Upper lobe of right lung (tissue), 1 donor: ENCODE measurements at places on chromosomes 3 and 15. TPM values are rescaled to one million over a fixed set of nuclear protein-coding genes. Genes with fewer than 3 reads are reported as not detected.
A peak's percentile ranks its signal among the peaks of the same experiment; 100 is the strongest.

Gene SLC28A1
- total RNA-seq: not detected

Gene AQP9
- 46.9 TPM for total RNA-seq

DNA sequence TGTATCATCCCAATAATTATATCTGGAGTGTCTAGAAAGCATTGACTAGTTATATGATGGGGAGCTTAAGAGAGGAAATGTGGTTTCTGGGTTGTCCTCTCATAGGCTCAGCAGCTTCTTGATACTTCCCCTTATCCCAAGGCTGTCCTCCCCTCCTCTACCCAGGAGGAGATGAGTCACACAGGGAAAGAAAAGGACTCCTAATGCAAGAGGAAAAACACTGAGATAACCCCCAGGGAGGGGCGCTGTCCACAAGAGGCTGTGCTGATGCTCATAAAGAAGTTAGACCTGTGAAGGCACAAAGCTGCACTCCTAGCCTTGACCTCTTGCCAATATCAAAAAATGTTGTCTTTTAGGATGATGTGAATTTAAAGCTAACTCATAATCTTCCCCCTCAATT is 28.8 kb upstream of the GYG1 start:
- no peak for DNase-seq

DNA sequence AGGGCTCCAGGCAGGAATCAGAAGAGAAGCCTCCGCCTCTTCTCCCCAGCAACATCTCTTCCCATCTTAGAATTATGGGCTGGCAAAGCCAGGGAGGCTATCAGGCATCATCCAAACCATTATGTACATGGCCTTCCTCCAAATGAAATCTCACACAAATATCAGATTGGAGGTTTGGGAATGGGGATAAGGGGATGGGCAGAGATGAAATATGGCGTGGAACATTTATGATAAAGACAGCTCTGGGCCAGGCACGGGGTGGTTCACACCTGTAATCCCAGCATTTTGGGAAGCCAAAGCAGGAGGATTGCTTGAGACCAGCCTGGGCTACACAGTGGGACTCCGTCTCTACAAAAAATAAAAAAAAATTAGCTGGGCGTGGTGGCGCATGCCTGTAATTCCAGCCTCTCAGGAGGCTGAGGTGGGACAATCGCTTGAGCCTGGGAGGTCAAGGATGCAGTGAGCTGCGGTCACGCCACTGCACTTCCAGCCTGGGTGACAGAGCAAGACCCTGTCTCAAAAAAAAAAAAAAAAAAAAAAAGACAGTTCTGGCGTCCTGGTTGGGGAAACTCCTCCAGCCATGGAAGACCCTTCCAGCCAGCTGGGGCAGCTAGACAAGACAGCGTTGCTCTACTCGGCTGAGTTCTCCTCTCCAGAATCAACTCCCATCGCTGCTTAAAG is 36.6 kb downstream of the CPN2 start:
- DNase-seq: no peak

DNA sequence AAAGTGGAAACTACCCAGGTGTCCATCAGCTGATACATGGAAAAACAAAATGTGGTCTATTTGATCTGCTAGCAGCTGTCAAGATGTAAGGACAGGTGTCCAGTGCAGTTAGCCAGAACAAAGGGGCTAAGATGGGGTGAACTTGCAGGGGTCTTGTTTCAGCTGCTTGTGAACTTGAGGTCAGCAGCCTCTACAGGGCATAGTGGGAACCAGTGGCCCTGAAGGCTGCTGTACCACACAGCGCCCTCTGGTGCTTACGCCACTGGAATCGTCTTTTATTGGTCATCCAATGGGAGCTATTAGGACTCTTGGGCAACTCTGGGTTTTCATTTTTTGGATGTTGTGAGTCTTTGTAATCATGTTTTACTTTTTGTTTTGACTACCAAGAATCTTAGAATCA is 62.2 kb upstream of the CTSH start:
- no peak for DNase-seq

GRCh38 chr15:99187936-99188335 is 61.4 kb downstream of the TTC23 start:
- no peak for DNase-seq

DNA sequence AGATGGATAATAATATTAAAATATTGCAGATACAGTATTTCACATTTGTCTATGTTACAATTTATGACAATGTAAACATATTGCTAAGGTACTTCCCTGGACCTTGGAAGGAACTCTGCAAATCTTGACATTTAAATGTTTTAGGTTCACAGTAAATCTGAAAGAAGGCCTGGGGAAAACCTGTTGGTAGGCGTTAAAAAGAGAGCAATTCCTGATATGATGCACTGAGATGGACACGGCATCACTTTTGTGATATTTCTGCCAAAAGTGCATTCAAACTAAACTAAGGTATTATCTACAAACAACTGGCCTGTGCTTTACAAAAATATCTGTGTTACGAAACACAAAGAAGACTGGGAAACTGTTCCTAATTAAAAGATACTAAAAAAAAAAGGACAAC is 6.1 kb upstream of the TP63 start:
- DNase-seq: no peak

Gene PARP15
- total RNA-seq: 9.7 TPM

- no peak for DNase-seq
These were observed 281.9 kb downstream of the RAP2B start for GRCh38 chr3:153443961-153444360.

GRCh38 chr15:43449981-43450380 is 43.0 kb downstream of the TP53BP1 start:
- no peak for DNase-seq

- DNase-seq: no peak
These were observed 50.2 kb downstream of the CRYBG3 start for GRCh38 chr3:97871801-97872524.

- DNase-seq: no peak
These were observed 31.4 kb upstream of the NOX5 start for GRCh38 chr15:68982976-68983563.

DNA sequence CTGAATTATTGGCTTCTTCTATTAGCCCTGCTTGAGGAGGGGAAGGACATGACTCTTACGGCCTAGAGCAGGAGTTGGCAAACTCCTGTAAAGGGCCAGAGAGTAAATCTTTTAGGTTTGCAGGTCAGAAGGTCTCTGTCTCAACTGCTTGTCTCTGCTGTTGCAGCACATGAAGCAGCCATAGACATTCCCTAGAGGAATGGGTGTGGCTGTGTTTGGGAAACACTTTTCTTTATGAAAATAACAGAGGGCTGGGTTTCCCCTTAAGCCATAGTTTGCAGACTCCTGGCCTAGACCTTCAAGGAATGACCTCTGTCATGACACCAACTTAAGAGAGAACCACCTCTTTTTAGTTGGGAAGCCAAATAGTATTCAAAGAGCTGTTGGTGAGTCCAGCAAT is 10.3 kb downstream of the TRAK1 start:
- DNase-seq: no peak

DNA sequence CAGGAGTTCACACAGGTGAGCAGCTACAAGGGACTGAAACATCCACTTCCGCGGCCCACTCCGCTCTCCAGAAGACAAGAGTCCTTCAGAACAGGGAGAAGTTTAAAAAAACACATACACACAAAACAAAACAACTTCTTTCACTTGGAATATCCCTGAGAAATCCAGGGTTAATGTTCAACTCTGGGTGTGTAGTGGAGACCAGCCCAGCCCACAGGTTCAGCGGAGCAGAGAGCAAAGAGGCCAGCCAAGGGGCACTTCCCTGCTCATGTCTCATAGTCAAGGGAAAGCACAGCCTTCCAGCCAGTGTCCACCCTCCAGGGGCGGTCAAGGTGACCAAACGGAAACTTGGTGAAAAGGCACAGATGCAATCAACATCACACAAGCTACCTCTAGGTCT is 41.6 kb downstream of the WNT5A start:
- DNase-seq: no peak

Gene SAMD7
- not detected for total RNA-seq

- DNase-seq: no peak
These were observed 472.6 kb upstream of the NECTIN3 start for GRCh38 chr3:110598847-110599490.

DNA sequence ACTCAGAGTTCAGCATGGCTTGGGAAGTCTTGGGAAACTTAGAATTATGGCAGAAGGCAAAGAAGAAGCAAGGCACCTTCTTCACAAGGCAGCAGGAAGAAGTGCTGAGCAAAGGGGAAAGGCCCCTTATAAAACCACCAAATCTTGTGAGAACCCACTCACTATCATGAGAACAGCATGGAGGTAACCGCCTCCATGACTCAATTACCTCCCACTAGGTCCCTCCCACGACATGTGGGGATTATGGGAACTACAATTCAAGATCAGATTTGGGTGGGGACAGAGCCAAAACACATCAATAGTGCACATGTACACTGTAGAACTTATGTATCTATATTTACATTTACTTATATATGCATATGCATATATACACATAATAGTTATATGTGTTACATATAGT is 565.3 kb upstream of the NR2F2 start:
- no peak for DNase-seq

Gene WDR93
- total RNA-seq: not detected

DNA sequence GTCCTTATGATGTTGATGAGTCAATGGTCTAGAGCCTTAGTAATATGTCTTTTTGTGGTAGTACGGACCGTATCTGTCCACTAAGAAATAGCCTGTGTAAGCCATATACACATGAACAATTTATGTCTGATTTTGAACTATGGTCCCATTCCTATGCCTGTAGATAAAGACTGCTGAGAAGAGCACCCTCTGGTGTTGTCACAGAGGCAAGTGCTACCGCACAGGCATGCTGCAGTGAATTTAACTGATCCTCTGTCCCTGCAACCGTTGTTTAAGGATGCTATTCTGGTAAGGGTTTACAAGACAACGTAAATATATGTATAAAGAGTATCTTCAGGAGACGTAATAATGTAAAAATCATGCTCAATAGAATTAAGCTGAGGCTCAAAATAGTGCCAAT is 170.7 kb downstream of the UBE3A start:
- no peak for DNase-seq

Gene TIMP4
- 6.9 TPM for total RNA-seq

- peak; percentile 26 for DNase-seq
These were observed 1053.2 kb upstream of the GBE1 start for GRCh38 chr3:82814660-82815059.

Gene ATP13A3
- 101 TPM for total RNA-seq

DNA sequence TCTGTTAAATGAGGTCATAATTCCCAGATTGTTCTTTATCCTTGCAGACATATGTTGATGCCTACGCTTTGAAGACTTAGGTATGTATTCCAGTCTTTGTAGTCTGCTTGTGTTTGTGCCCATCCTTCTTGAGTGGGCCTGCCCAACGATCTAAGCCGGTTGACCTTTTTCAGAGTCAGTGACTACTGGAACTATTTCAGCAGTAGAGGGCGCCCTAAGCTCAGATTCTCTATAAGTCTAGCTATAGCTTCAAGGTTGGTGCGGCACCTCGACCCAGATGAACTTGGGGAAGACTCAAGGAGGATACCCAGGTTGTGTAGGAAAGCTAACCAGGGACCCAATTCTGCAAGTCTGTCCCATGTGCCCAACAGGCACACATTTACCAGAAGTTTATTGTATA is 228.8 kb upstream of the PPP2R3A start:
- no peak for DNase-seq

Gene ARL14
- not detected for total RNA-seq

DNA sequence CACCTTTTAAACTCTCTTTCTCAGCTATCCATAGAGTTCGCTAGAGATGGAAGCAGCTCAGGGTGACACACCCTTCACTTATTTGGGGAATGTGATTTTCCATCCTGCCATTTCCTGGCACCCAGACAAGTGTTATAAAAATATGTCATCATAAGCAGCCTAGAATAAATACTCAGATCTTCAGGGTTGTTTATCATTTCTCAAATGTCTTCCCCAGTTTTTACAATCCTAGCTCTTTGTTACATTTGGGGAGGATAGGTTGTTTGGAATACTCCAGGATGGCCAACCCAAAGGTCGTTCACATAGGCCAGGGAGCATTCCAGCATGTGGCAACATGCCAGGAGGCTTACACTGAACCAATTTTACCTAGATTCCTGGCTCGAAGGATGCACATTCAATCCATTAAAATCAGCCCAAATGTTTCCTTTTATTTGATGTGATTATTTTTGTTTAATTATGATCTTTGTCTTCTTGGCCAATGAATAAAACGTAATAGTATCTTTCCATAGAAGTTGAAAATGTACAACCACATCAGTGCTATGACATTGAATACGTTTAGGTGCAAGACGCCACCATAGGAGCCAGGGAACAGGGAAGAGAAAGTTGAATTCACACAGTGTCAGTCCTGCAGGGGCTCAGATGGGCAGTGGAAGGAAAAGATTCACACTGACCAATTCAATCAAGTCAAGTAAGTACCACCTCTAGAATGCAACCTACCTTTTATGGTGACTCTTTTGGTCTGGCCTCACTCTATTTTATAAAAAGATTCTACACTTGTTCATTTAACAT is 537.7 kb upstream of the MDFIC2 start:
- no peak for DNase-seq

GRCh38 chr3:31572236-31573004 is 39.7 kb downstream of the STT3B start:
- DNase-seq: no peak

Gene MUC4
- 1.1 TPM for total RNA-seq

DNA sequence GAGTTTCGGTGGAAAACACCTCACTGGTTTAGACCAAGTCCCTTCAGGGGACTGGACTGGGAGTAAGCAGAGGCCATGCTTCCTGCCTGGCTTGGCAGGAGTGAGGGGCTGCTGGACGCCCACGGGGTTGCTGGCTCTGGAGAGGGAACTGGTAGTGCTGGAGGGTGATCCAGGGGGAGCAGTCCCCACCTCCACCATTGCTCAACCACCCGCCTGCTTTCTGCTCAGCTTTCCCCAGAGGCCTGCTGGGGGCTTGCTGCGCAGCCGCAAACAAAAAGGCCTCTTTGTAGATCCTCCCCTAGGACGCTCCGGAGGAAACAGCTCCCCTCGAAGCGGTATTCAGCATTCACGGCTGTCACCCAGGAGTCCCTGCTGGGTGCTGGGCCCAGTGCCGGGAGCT is 33.5 kb downstream of the EBLN2 start:
- DNase-seq: no peak

- DNase-seq: no peak
These were observed 220.2 kb upstream of the COL8A1 start for GRCh38 chr3:99418209-99418635.

Gene CNTN3
- total RNA-seq: 1.6 TPM

DNA sequence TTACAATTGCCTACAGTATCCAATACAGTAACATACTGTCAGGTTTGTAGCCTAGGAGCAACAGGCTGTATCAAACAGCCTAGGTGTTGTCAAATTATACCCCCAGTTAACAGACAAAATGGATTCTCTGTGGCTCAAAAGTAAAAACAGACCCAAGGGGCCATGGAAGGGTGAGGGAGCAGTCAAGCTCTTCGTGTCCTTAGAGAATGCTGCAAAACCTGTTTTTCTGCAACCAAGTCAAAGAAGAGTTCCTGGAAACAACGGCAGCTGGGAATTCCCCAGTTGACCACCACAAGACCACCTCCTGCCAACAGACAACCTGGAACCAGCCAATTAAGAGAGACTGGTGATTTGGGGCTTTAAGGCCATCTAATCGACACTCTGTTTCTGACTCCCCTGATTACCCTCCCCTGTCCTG is 11.1 kb upstream of the THUMPD3 start:
- no peak for DNase-seq

Gene FBXW12
- total RNA-seq: not detected

Gene CCR8
- total RNA-seq: not detected

GRCh38 chr3:45567730-45568172 is 26.8 kb upstream of the LIMD1 start:
- DNase-seq: no peak

Gene POLR2M
- total RNA-seq: 63.7 TPM

Gene SPINK8
- total RNA-seq: not detected

Gene DIS3L
- 27.1 TPM for total RNA-seq

Gene PKM
- total RNA-seq: 426 TPM
